ENCODE measurements at places on chromosomes 6 and 20.

DNA sequence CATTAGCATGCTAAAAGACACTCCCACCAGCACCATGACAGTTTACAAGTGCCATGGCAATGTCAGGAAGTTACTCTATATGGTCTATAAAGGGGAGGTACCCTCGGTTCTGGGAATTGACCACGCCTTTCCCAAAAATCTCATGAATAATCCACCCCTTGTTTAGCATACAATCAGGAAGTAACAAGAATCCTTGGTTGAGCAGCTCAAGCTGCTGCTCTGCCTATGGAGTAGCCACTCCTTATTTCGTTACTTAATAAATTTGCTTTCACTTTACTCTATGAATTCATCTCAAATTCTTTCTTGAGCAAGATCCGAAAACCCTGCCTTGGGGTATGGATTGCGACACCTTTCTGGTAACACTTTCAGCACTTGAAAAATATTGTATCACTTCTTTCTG is 243.0 kb downstream of the BMP2 start:
- DNase-seq: no peak

DNA sequence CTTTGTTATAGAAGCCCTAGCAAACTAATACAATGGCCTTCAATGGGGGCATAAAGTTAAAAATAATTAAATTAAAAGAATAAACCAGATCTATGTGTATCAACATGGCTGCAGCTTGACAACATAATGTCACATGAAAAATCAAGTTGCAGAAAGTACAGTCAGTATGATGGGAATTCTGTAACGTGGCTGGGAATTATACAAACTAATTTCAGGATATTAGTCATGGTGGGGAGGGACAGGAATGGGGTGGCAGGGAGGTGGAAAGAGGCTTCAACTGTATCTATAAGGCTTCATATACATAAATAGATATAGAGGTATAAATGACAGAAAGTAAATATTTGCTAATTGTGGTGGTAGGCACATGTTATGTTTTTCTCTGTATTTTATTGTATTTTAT is 107.1 kb downstream of the UNC5CL start:
- no peak for DNase-seq

DNA sequence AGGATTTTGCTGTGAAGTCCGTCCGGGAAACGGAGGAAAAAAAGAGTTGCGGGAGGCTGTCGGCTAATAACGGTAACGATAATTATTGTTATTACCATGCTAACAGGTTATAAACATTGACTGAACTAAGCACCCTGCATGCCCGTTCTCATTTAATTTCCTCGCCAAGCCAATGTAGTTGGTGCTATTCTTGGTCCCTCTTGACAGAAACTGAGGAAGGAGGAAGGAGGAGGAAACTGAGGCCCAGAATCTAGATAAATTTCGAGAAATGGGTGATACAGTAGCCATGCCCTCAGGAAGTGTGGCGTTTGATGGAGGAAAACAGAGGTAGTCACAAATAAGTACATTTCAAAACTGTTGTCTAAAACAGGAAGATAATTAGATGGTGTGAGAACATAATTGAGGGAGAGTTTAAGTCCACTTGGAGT is 474 bp downstream of the TPX2 start:
- DNase-seq: no peak

DNA sequence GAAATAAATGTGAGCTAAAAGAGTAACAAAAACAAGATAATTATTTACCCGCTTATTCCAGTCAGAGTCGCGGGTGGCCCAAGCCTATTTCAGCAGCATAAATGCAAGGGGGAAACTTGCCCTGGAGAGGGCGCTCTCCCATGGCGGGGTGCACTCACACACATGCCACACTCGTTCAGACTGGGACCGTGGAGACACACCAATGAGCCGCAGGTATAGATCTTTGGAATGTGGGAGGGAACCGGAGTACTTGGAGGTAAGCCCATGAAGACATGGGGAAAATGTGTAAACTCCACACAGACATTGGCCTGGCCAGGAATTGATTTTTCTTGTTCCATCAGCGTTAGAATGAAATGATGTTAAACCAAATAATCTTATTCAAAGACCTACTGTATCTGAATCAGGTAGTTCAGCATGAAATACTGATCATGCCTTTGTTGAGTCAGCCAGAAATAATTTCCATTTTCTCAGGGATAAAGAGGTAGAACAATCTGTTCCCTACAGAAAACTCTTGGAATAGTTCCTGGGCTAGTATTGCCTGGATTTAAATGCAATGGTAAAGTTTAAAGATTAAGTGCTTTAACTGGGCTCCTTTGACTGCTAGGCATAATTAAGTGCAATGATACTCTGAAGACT is 191.5 kb downstream of the MCHR2 start:
- DNase-seq: no peak

GRCh38 chr20:11394145-11394833 is 523.4 kb upstream of the BTBD3 start:
- no peak for DNase-seq

DNA sequence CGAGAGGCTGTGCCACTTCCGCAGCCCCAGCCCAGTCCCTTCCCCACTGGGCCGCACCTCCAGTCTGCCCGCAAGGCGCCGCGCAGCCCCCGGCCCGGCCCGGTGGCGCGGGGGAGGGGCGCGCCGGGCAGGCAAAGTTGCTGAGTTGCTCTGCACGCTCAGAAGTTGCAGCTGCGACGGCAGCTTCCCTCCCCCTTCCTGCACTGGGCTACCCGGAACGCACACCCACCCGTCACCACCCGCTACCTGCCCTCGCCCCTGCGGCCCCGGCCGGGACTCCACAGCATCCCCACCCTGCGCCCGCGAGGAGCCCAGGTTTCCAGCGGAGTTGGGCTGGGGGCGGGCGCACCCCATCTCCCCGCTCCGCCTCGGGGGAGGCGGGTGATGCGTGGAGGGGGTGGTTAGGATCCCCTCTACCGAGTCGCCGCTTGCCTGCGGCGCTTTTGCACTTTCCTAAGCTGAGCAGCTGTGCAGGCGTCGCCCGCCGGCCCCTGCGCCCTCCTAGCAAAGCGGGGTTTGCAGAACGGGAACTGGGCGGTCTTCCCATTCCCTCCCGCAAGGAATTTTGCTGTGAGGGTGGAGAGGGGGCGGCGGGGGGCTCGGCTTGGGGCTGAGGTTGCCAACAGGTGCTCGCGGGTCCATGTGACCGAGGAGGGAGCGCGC is 55.9 kb upstream of the RREB1 start:
- DNase-seq: peak; percentile 39

DNA sequence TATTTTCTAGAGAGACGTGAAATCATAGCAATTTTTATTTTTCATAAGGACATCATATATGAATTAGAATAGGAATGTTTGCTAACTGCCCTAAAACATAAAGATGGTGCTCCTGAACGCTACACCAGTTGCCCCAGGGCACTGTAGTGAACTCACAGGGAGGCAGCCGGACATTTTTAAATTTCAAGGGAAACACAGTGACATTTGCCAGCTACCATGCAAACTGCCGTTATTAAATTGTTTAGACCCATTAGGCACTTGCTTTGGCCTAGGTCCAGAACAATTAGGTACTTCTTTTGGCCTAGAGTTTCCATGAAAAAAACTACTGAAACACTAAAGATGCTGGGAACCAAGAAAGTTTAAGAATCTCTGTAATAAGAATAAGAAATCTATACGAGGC is 24.9 kb upstream of the CFAP206 start:
- DNase-seq: no peak

DNA sequence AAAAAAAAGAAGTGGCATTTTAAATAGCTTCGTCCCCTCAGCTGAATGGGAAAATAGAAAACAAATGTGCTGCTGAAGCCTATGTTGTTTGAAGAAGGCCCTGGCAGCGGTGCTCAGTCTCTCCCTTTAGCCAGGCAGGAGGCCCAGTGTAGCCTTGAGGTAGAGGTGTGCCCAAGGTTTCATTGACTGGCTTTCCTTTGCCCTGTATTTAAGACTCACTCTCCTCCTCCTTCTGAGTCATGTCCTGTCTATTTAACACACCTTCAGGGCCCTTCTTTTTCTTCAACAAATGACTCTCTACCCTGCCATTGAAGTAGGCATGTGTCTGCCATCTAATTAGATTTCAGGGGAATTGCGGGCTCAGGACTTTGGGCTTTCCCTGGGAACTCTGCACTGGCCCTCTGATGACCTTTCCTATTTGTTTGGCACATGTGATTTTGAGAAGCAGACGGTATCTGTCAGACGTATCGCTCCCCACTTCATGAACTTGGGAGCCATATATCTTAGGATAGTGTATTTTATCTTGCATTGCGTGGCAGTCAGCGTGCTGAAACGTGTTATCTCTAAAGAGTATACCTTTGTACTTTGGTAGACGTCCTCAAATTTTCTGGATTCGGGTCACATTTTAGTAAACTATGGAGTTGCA is 4.3 kb downstream of the TJAP1 start:
- DNase-seq: no peak

DNA sequence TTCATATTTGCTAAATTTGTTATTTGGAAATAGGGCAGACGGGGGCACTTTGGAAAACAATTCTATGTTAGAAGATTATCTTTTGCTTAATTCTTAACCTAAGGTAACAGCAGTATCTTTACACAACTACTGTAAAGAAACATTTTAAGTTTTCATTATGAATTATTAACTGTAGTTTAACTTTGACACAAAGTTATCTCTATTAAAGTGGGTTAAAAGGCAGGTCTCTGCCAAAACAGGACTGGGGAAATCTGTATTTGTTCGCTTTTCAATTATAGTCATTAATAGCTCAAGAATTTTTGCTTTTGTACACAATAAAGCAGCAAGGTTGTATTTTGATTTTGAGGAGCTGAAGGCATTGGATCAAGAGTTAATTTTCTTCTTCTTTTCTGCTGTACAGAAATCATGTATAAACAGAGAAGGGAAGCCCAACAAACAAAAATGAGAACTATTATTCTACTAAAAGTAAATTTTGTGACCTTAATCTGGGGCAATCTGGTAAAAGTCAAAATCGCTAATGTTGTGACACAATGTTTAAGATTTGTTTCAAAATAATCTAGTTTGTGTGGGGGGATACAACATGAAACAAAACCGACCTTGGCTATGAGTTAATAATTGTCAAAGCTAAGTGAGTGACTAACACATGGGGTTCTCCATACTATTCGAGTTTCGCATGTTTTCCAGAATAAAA is 2.9 kb downstream of the STAU1 start:
- no peak for DNase-seq

DNA sequence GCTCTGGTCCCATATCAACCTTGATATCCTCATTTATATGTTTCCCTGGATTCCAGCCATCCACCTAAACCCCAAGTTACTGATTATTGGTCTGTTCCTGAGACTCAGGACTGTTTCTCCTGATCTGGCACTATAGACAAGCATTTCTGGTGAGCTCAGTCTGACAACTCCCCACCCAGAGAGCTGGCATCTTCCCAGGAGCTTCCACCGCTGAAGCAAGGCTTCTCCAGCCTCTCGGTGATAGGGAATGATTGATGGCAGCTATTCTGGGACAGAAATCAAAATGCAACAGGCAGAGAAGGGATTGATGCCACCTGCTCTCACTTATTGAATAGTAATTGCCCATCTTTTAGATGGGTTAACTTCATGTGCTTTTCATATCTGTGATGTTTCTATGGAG is 169.7 kb upstream of the GGTLC1 start:
- peak; percentile 67 for DNase-seq

- DNase-seq: no peak
Measured at GRCh38 chr6:107418118-107418517, 41.2 kb downstream of the PDSS2 start.

- DNase-seq: no peak
Measured at GRCh38 chr6:107991061-107991460, 33.1 kb upstream of the SEC63 start.

- no peak for DNase-seq
Measured at GRCh38 chr20:57708694-57709673, 831 bp downstream of the PMEPA1 start.

DNA sequence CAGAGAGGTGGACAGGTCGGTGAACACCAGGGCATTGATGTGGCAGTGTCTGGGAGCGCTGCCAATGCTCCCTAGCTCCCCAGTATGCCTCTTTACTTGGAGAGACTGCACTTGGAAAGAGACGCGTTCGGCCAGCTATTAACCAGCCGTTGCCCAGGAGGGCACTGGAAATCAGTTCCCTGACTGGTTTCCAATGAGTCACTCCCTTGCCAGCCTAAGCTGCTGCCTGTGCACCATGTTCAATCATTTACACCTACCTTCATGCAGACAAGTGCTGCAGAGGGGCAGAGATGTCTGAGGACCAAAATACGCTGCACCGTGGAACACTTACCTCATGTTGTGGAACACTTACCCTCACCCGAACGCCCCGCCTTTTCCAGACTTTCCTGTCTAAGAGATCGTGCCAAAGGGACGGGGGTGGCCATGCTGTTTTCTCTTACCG is 151.6 kb downstream of the SOBP start:
- no peak for DNase-seq

DNA sequence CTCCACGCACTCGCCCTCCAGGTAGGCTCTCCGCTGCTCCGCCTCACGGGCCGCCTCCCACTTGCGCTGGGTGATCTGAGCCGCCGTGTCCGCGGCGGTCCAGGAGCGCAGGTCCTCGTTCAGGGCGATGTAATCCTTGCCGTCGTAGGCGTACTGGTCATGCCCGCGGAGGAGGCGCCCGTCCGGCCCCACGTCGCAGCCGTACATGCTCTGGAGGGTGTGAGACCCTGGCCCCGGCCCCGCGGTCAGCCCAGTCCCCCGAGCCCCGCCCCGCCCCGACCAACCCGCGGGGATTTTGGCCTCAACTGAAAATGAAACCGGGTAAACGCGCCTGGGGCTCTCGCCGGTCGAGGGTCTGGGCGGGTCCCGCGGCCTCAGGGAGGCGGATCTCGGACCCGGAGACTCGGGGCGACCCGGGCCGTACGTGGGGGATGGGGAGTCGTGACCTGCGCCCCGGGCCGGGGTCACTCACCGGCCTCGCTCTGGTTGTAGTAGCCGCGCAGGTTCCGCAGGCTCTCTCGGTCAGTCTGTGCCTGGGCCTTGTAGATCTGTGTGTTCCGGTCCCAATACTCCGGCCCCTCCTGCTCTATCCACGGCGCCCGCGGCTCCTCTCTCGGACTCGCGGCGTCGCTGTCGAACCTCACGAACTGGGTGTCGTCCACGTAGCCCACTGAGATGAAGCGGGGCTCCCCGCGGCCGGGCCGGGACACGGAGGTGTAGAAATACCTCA is 598 bp downstream of the HLA-B start:
- DNase-seq: no peak

DNA sequence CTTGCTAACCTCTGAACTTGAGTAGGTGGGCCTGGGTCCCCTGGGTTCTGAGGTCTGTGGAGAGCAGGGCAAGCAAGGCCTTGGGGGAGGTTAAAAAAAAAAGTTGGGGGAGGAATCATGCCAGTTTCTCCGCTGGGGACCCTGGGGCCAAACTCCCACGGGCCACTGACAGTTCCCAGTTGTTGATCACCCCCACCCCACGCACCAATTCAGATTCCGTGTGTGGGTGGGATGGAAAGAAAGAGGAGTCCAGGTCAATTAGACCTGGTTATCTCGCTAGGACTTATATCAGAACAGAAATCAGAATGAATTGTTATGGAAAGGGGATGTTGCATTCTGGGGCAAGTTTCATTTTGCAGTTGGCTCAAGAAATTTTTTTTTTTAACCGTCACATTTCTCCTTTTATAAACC is 46.7 kb upstream of the SUPT3H start:
- DNase-seq: no peak

- DNase-seq: no peak
Measured at GRCh38 chr6:54093326-54093948, 17.8 kb upstream of the MLIP start.
